ENCODE measurements at places on chromosomes 5 and 9. TPM values are rescaled to one million over a fixed set of nuclear protein-coding genes. Genes with fewer than 3 reads are reported as not detected.

GRCh38 chr5:31674371-31674951 lies 35.5 kb downstream of the PDZD2 start:
- H3K4me1 ChIP-seq: peaks cover 51% of the 10 kb centered on the region
- no peak overlapping the region for H3K4me3 ChIP-seq
- no peaks in the 10 kb centered on the region for H3K27me3 ChIP-seq

The AK8 gene
- 0.19 TPM for total RNA-seq

The PCDHGC5 gene
- 1.7 TPM for total RNA-seq

The CD74 gene
- 424 TPM for total RNA-seq

The SAPCD2 gene
- total RNA-seq: 0.63 TPM

DNA sequence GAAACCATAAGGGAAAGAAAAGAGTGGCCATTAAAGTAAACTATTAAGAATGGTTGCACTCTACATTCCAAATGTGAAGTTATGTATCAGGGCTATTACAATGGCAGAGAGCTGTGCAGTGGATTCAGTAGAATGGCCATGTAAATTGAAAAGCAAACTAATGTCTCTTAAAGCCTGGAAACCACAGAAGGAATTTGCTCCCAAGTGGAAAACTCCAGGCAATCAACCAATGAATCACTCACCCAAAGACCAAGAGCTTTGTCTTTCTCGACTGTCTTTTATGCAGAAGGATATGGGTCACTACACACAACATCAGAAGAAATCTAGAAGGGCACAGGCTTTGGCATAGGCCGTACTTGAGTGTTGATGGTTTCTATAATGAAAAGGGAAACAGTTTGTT lies 114.9 kb downstream of the TLE1 start:
- no peaks in the 10 kb centered on the region for H3K27me3 ChIP-seq
- DNase-seq: no peak
- H3K27ac ChIP-seq: no peak overlapping the region
- H3K4me1 ChIP-seq: no peaks in the 10 kb centered on the region

The EPB41L4B gene
- 15.3 TPM for total RNA-seq

- DNase-seq: no peak
- H3K27ac ChIP-seq: no peak overlapping the region
- no peaks in the 10 kb centered on the region for H3K4me1 ChIP-seq
- no peak overlapping the region for H3K4me3 ChIP-seq
- H3K27me3 ChIP-seq: no peaks in the 10 kb centered on the region
These were observed 374.9 kb downstream of the MAT2B start for GRCh38 chr5:163880302-163880701.

DNA sequence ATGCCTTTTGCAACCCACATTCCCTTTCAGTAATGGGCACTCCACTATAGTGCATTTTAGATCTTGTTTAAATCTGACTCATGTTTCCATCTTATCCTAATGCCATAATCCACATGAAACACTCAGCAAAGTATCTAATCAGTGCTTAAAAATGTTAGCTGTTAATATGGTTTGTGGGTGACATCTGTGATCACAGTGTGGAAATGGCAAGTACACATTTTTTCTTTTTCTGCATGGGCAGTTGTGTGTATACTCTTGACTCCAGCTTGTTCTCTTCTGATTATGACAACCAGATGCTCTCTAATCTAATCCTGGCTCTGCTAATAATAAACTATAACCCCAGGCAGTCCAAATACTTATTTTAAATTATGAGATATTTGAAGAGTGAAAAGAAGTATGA lies 103.3 kb downstream of the EDIL3 start:
- H3K27me3 ChIP-seq: no peaks in the 10 kb centered on the region
- H3K27ac ChIP-seq: no peak overlapping the region
- no peaks in the 10 kb centered on the region for H3K36me3 ChIP-seq
- H3K4me3 ChIP-seq: no peak overlapping the region
- no peak for DNase-seq
- no peaks in the 10 kb centered on the region for H3K4me1 ChIP-seq

GRCh38 chr9:136750526-136750925 lies 2.2 kb upstream of the LCN6 start:
- no peaks in the 10 kb centered on the region for H3K4me1 ChIP-seq
- no peak for DNase-seq
- H3K4me3 ChIP-seq: no peak overlapping the region
- H3K27ac ChIP-seq: no peak overlapping the region

DNA sequence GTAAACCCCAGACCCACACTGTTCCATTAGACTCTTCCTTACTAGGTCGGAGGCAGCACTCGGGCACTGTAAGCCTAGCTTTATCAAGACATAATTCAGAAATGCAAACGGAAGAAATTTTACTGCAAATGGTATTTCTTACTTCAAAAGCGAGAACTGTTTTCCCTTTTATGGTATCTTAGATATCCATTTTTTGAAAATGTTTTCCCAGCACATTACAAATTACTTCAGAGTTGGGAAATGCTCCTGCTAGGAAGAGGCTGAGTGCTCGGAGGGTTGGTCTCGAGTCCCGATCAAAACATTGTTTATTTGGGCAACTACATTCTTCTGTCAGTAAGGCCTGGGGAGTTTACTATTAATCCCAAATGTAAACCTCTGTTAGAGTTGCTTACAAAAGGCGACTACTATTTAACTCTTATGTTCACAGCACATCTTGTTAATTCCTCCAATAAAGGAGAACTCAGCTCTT lies 332.9 kb downstream of the CWC27 start:
- H3K36me3 ChIP-seq: no peaks in the 10 kb centered on the region
- H3K27me3 ChIP-seq: no peaks in the 10 kb centered on the region
- no peak for DNase-seq
- H3K4me1 ChIP-seq: no peaks in the 10 kb centered on the region
- peak overlapping the region; percentile 4 for H3K27ac ChIP-seq
- H3K4me3 ChIP-seq: no peak overlapping the region

The GALNT12 gene
- 2.7 TPM for total RNA-seq

The MYMK gene
- total RNA-seq: not detected

The INIP gene
- total RNA-seq: 12.6 TPM

- DNase-seq: no peak
- H3K4me1 ChIP-seq: no peaks in the 10 kb centered on the region
- no peak overlapping the region for H3K4me3 ChIP-seq
- H3K36me3 ChIP-seq: no peaks in the 10 kb centered on the region
These were observed 56.5 kb upstream of the NREP start for GRCh38 chr5:111813537-111813936.

- no peaks in the 10 kb centered on the region for H3K4me1 ChIP-seq
- H3K27me3 ChIP-seq: no peaks in the 10 kb centered on the region
- no peak for DNase-seq
- H3K4me3 ChIP-seq: no peak overlapping the region
- H3K27ac ChIP-seq: no peak overlapping the region
- H3K36me3 ChIP-seq: no peaks in the 10 kb centered on the region
These were observed 97.6 kb downstream of the GADD45G start for GRCh38 chr9:89702401-89702800.

DNA sequence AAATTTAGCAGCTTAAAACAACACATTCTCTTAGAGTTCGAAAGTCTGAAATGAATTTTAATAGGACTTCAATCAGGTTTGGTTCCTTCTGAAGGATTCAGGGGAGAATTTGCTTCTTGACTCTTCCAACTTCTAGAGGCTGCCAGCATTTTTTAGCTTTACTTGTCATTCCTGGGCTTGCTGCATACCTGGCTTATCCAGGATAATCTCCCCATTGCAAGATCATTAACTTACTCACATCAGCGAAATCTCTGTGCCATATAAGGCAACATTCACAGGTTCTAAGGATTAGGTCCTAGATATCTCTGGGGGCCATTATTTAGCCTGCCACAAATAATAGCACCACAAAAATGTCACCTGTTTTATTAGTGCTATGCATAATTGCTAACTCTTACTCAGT lies 46.2 kb upstream of the PCSK5 start:
- no peak overlapping the region for H3K4me3 ChIP-seq
- no peak overlapping the region for H3K27ac ChIP-seq
- no peaks in the 10 kb centered on the region for H3K27me3 ChIP-seq
- no peaks in the 10 kb centered on the region for H3K36me3 ChIP-seq
- no peaks in the 10 kb centered on the region for H3K4me1 ChIP-seq
- no peak for DNase-seq

DNA sequence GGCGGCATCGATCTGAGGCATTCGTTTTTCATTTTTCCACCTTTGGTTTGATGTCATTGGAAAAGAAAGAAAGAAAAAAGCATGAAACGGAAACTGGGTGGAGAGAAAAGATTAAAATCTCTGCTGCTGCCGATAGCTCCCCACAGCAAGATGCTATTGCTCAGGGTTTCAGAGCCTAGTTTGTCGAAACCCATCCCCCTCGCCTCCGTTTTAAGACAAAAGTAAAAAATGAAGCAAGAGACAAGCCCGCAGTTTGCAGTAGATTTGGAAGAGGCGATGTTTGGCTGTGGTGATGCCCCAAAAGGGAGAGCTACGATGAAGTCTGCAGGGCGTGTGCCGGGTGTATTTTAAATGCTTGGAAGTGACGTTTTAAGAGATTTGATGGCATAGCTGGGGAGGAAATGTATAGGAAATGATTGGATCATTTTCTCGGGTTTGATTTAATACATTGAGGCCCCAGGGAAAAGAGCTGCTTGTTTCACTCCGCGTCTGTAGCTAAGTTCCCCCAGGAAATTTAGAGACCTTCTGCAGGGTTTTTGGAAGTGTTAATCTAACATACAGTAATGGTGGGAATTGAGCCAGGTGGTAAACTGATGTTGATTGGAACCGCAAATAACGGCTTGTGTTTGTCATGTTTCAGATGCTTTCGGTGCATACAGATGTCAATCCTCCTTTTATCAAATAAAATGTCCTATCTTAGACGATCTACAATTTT lies 909 bp downstream of the NDFIP1 start:
- no peak for DNase-seq
- no peaks in the 10 kb centered on the region for H3K36me3 ChIP-seq
- peak overlapping the region; percentile 84 for H3K4me3 ChIP-seq
- H3K4me1 ChIP-seq: no peaks in the 10 kb centered on the region
- peak overlapping the region; percentile 100 for H3K27ac ChIP-seq

- no peaks in the 10 kb centered on the region for H3K4me1 ChIP-seq
- peak overlapping the region; percentile 8 for H3K27ac ChIP-seq
- H3K4me3 ChIP-seq: no peak overlapping the region
- no peaks in the 10 kb centered on the region for H3K36me3 ChIP-seq
- no peaks in the 10 kb centered on the region for H3K27me3 ChIP-seq
These were observed 26.5 kb downstream of the ANKRD33B start for GRCh38 chr5:10590226-10590999.

The ENTPD2 gene
- 0.41 TPM for total RNA-seq

DNA sequence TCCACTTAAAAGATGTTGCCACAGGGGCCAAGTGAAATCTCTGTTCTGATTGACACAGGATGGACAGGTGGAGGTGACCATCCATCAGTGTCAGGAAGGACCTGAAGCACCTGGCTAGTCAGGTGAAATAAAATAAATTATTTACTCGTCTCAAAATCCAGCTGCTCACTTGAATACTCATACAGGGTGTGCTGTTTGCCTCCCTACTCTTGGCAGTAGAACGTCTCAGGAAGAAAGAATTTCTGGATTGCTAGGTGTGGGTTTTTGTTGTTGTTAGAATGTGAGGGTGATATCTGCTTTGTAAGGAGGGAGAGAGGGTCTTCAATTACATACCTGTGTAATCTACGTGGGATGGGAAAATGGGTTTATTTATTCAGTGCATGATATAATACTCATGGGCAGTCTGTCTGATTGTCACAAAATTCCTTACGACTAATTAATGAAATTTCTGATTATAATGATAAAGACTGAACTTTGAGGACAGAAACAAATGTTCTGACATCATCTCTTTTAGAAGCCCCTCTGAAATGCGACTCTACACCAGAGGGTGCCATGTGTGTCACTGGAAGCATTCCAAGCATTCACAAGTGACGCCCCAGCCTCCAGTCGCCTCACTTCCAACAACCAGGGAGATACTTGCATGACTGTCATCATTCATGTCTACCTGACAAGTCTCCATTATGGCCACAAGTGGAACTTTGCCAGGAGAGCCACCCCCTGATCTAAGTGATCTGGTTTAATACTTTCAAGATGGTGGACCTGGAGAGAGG lies 218.4 kb downstream of the GAPVD1 start:
- H3K27ac ChIP-seq: no peak overlapping the region
- H3K4me1 ChIP-seq: peaks cover 9% of the 10 kb centered on the region
- no peak for DNase-seq

DNA sequence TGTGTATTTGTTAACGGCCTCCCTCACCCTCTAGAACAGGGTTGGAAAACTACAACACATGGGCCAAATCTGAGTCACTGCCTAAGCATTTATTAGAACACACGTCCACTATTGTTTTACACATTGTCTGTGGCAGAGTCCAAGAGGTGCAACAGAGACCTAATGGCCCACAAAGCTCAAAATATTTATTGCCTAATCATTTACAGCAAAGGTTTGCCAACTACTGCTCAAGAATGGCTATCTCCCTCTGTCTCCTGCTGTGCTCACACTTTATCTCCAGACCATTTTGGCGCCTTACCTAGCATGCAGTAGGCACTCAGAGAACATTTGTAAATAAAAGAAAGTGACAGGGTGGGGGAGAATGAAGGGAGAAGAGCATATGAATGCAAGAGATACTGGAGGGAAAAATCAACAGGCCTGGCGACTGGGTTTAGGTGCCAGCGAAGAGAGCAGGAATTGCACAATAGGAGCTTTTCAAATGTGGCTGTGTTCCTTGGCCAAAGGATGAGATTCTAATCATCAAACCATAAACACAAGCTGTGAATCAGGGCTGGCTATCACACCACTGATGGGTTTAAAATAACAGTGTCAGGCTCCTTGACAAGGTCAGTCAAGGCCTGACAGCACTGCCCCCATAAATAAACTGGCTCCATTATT lies 80.3 kb downstream of the EPB41L4A start:
- no peak overlapping the region for H3K4me3 ChIP-seq
- DNase-seq: no peak
- no peaks in the 10 kb centered on the region for H3K27me3 ChIP-seq
- peak overlapping the region; percentile 80 for H3K27ac ChIP-seq

GRCh38 chr9:85511746-85512145 lies 230.0 kb downstream of the AGTPBP1 start:
- no peaks in the 10 kb centered on the region for H3K27me3 ChIP-seq
- no peaks in the 10 kb centered on the region for H3K36me3 ChIP-seq
- H3K27ac ChIP-seq: no peak overlapping the region

The BASP1 gene
- 8.3 TPM for total RNA-seq

The SPARC gene
- total RNA-seq: 567 TPM
